Neural progenitor cell (in vitro differentiated cells): ENCODE measurements at places on chromosomes 3 and 15. TPM values are rescaled to one million over a fixed set of nuclear protein-coding genes. Genes with fewer than 3 reads are reported as not detected.

Gene SPESP1
- not detected in 2 replicates for total RNA-seq

Gene C3orf85
- total RNA-seq = not detected in 2 replicates

Gene LRRC15
- not detected in 2 replicates for total RNA-seq

Gene TMEM45A
- 53.8 and 82.7 TPM in 2 replicates for total RNA-seq

Gene ELL3
- 3.1 and 5.1 TPM in 2 replicates for total RNA-seq

Gene CNTN4
- total RNA-seq = 5.1 and 5.2 TPM in 2 replicates

Gene TM4SF4
- 0.15 TPM in 1 of 2 replicates, not detected in the other for total RNA-seq

Gene PLAAT1
- 4.9 and 5.0 TPM in 2 replicates for total RNA-seq

Gene GOLGA8T
- total RNA-seq = not detected in 2 replicates

Gene CPNE4
- 0.09 TPM in 1 of 2 replicates, not detected in the other for total RNA-seq

GRCh38 chr3:194540274-194540905, 53.6 kb upstream of the ATP13A3 start:
- H3K36me3 ChIP-seq = no peaks in the 10 kb centered on the region
- H3K27me3 ChIP-seq = no peaks in the 10 kb centered on the region
- H3K4me1 ChIP-seq = no peaks in the 10 kb centered on the region
- no peak overlapping the region for H3K4me3 ChIP-seq

- no peak overlapping the region for H3K27ac ChIP-seq
- H3K4me3 ChIP-seq = no peak overlapping the region
- H3K27me3 ChIP-seq = no peaks in the 10 kb centered on the region
- H3K4me1 ChIP-seq = no peaks in the 10 kb centered on the region
- no peak for DNase-seq
These were observed 9.2 kb downstream of the EID1 start for GRCh38 chr15:48887144-48887543.

GRCh38 chr15:26879706-26880105, 12.8 kb downstream of the GABRA5 start:
- H3K27me3 ChIP-seq = no peaks in the 10 kb centered on the region
- H3K4me1 ChIP-seq = no peaks in the 10 kb centered on the region
- DNase-seq = no peak
- no peak overlapping the region for H3K27ac ChIP-seq
- no peaks in the 10 kb centered on the region for H3K36me3 ChIP-seq
- no peak overlapping the region for H3K4me3 ChIP-seq

DNA sequence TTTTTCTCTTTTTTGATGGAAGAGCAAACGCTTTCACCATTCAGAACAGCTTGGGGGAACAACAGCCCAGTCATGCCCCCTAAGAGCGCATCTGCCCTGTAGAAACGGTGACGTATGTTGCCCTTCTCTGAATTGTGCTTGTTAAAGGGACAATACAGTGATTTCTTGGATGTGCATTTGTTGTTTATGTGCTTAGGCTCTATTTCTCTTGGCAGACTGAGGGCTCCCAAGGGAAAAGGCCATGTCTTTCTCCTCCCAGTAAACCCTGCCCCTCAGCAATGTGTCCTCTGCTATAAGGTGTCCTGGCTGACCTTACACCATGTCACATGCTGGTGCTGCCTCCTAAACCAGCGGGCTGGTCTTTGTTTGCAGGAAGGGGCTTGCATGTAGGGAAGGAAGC, 346.1 kb downstream of the EPHB1 start:
- H3K4me3 ChIP-seq = no peak overlapping the region
- no peak for DNase-seq
- no peaks in the 10 kb centered on the region for H3K4me1 ChIP-seq
- H3K27me3 ChIP-seq = no peaks in the 10 kb centered on the region
- no peak overlapping the region for H3K27ac ChIP-seq

GRCh38 chr3:170712336-170712735, 126.5 kb upstream of the SLC7A14 start:
- no peak overlapping the region for H3K27ac ChIP-seq
- no peak overlapping the region for H3K4me3 ChIP-seq
- H3K36me3 ChIP-seq = no peaks in the 10 kb centered on the region
- no peaks in the 10 kb centered on the region for H3K4me1 ChIP-seq

DNA sequence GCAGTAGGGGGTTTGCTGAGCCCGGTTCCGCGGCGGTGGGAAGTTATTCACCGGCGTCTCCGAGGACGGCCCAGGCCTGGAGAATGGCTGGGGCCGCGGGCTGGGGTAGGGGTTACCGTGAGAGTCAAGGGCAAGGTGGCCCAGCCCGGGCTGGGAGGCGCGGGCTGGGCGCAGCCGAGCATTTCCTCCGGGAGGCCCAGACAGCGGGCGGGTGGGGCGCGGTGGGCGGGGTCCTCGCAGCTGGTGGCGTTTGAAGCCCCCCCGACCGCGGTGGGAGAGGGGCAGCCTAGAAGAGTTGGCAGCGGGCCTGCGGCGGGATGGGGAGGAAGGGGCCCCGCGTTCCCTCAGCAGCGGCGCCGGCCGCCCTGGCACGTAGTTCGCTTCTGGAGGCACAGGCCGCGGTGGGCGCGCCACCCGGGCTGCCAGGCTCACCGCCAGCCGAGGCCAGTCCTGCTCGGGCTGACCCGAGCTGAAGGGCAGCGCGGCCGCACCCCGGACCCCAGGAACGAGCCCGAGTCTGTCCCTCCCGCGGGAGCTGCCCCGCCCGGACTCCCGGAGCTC, 960 bp upstream of the KLF13 start:
- H3K36me3 ChIP-seq = no peaks in the 10 kb centered on the region
- DNase-seq = peak; percentile 52
- H3K27ac ChIP-seq = no peak overlapping the region
- H3K27me3 ChIP-seq = peaks cover 49% of the 10 kb centered on the region
- H3K4me3 ChIP-seq = peak overlapping the region; percentile 76

GRCh38 chr3:32641356-32641755, 43.6 kb upstream of the CNOT10 start:
- H3K27me3 ChIP-seq = no peaks in the 10 kb centered on the region
- no peaks in the 10 kb centered on the region for H3K36me3 ChIP-seq
- H3K4me3 ChIP-seq = no peak overlapping the region
- no peak for DNase-seq

GRCh38 chr15:81024265-81024872, 23.6 kb downstream of the TLNRD1 start:
- H3K4me3 ChIP-seq = no peak overlapping the region
- no peak for DNase-seq
- no peaks in the 10 kb centered on the region for H3K27me3 ChIP-seq

DNA sequence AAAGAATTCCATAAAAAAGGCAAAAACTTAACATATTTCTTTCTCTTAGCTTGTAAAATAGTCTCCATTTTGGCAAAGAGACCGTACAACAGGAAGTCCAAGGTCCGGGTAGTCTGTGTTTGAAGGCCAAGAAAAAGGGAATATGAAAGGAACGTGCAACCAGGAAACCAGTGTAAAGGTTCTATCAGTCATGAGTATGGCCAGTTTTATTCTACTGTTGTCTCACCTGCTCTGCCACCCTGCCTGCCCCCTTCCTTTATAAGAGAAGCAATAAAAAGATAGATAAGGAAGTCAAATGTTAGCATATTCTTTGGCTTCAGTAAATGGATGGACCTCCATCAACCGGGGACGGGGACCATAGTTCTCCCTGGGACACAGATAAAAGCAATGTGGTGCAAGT, 370.6 kb upstream of the ROBO2 start:
- H3K4me3 ChIP-seq = no peak overlapping the region
- H3K27ac ChIP-seq = no peak overlapping the region
- no peaks in the 10 kb centered on the region for H3K4me1 ChIP-seq
- H3K27me3 ChIP-seq = no peaks in the 10 kb centered on the region
- no peaks in the 10 kb centered on the region for H3K36me3 ChIP-seq

DNA sequence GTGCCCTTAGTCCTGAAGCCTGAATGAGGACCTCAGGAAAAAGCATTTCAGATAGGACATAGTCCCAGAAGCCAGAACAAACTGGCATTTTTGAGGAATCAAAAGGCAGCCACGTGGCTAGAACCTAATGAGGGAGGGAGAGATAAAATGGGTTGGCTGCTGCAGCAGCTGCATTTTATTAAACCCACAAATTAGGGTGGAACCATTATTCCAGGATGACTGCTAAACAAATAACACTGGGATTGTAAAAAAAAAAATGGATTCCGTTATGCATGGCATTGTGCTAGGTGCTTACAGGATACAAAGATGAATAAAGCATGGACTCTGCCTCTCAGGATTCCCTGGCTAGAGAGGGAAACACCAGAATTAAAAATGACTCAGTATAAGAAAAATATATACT, 141.5 kb downstream of the SATB1 start:
- H3K36me3 ChIP-seq = no peaks in the 10 kb centered on the region
- H3K27me3 ChIP-seq = no peaks in the 10 kb centered on the region
- no peak overlapping the region for H3K27ac ChIP-seq
- DNase-seq = no peak

- H3K4me1 ChIP-seq = peaks cover 17% of the 10 kb centered on the region
- H3K27ac ChIP-seq = no peak overlapping the region
- no peak overlapping the region for H3K4me3 ChIP-seq
- H3K36me3 ChIP-seq = no peaks in the 10 kb centered on the region
These were observed 385.3 kb downstream of the NTRK3 start for GRCh38 chr15:87871258-87871681.

GRCh38 chr3:173065543-173065981, 75.5 kb downstream of the SPATA16 start:
- no peak overlapping the region for H3K27ac ChIP-seq
- no peak overlapping the region for H3K4me3 ChIP-seq
- DNase-seq = no peak
- H3K27me3 ChIP-seq = no peaks in the 10 kb centered on the region
- no peaks in the 10 kb centered on the region for H3K4me1 ChIP-seq

GRCh38 chr3:49519916-49520385, 34.3 kb upstream of the BSN start:
- H3K27ac ChIP-seq = no peak overlapping the region
- H3K36me3 ChIP-seq = no peaks in the 10 kb centered on the region
- peaks cover 18% of the 10 kb centered on the region for H3K4me1 ChIP-seq
- H3K27me3 ChIP-seq = no peaks in the 10 kb centered on the region

DNA sequence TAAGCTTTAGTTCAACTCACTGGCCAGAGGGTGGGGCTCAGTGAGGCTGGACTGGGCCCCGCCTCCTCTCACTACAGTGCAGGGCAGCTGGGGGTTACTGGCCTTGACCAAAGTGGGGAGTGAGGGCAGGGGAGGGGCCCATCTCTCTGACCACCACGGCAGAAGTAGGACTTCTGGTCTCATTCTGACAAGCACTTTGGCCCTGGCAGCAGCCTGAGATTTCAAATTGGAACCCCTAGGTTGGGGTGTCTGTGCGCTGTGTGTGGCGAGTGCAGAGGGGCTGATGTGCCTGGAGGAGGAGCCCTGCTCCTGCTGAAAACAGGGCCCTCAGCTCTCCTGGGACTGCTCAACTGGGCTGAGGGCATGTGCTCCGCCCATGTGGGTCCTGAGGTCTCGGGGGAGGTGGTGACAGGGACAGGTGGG, 60.3 kb upstream of the RPL32 start:
- no peak overlapping the region for H3K4me3 ChIP-seq
- DNase-seq = no peak
- no peaks in the 10 kb centered on the region for H3K27me3 ChIP-seq
- no peaks in the 10 kb centered on the region for H3K36me3 ChIP-seq
- peaks cover 17% of the 10 kb centered on the region for H3K4me1 ChIP-seq
- no peak overlapping the region for H3K27ac ChIP-seq

- H3K27ac ChIP-seq = no peak overlapping the region
- H3K4me3 ChIP-seq = no peak overlapping the region
- DNase-seq = no peak
- H3K4me1 ChIP-seq = no peaks in the 10 kb centered on the region
- H3K27me3 ChIP-seq = no peaks in the 10 kb centered on the region
These were observed 24.9 kb upstream of the C3orf80 start for GRCh38 chr3:160200353-160200752.

- no peaks in the 10 kb centered on the region for H3K36me3 ChIP-seq
- H3K4me1 ChIP-seq = peaks cover 4% of the 10 kb centered on the region
- DNase-seq = peak; percentile 67
- no peak overlapping the region for H3K4me3 ChIP-seq
- no peaks in the 10 kb centered on the region for H3K27me3 ChIP-seq
These were observed 4.0 kb downstream of the GLYCTK start for GRCh38 chr3:52291508-52292181.

- no peak overlapping the region for H3K4me3 ChIP-seq
- no peak for DNase-seq
- H3K36me3 ChIP-seq = no peaks in the 10 kb centered on the region
- H3K27me3 ChIP-seq = no peaks in the 10 kb centered on the region
- no peak overlapping the region for H3K27ac ChIP-seq
These were observed 46.7 kb upstream of the CBLB start for GRCh38 chr3:105915524-105915923.

DNA sequence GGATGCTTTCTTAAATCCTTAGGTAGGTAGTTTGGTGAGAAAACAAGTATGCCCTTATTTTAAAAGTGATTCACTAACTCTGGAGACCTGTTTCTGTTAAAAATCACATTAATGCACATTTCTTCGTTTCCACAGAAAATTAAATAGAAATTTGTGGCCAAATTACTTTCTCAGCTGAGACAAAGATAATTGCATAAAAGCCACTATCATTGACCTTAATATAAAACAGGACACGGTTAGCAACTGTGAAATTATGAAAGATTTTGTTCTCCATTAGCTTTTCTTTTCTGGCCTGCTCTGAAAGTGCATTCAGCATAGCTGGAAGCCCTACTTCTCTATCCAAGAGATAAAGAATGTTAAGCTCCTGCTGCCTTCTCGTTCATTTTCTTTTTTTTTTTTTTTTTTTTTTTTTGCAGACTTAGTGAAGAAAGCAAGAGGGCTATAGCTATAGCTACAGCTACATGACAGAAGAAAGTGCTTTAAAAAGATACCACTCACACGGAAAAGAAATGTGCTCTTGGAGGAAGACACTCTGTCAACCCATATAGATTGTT, 576.9 kb downstream of the OTOL1 start:
- H3K36me3 ChIP-seq = no peaks in the 10 kb centered on the region
- no peaks in the 10 kb centered on the region for H3K27me3 ChIP-seq
- H3K27ac ChIP-seq = peak overlapping the region; percentile 60
- no peak overlapping the region for H3K4me3 ChIP-seq
- peak; percentile 16 for DNase-seq

DNA sequence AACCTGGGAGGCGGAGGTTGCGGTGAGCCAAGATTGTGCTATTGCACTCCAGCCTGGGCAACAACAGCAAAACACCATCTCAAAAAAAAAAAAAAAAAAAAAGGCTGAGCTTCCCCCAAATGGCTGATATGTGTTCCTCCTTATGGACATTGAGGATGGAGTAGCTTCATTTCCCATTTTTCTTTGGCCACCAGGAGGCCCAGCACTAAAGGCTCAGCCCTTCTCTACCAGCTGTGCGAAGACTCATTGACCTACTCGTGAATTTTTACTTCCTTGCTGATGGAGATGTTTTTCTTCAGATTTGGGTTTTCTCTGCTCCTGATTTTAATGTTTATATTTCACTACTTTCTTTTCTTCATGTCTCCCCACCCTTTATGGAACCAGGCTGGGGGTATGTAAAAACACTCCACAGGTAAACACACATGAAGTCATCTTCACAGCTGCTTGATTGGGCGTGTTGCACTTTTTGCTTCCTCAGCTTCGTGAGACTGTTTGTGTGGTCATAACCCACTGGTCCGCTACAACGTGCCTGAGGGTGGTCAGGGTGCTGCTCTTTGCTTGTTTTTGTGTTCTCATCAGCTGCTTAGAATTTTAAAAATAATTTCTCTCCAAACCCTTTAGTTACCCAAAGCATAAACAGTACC, 13.5 kb downstream of the SEMA4B start:
- H3K4me3 ChIP-seq = no peak overlapping the region
- no peaks in the 10 kb centered on the region for H3K36me3 ChIP-seq
- no peak for DNase-seq
- no peak overlapping the region for H3K27ac ChIP-seq
- no peaks in the 10 kb centered on the region for H3K27me3 ChIP-seq
